Stimulated activated CD4-positive, alpha-beta T cell treated with anti-CD3 and anti-CD28 coated beads, TNF-alpha, amount 100 ng/mL, for 24 hours (primary cell): ENCODE measurements at places on chromosomes 12 and 14.

- DNase-seq = no peak
Observed at GRCh38 chr12:127448906-127449305, 818.1 kb upstream of the TMEM132C start.

- no peak for DNase-seq
Observed at GRCh38 chr12:130288691-130289090, 49.0 kb upstream of the PIWIL1 start.

DNA sequence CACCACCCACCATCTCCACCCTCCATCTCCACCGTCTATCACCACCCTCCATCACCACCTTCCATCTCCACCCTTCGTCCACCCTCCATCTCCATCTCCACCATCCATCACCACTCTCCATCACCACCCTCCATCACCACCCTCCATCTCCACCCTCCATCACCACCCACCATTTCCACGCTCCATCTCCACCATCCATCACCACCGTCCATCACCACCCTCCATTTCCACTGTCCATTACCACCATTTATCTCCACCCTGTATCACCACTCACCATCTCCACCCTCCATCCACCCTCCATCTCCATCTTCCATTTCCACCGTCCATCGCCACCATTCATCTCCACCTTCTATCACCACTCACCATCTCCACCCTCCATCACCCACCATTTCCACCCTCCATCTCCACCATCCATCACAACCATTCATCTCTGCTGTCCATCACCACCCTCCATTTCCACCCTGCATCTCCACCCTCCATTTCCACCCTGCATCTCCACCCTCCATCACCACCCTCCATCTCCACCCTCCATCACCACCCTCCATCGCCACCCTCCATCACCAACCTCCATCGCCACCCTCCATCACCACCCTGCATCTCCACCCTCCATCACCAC is 6.1 kb upstream of the CEP170B start:
- no peak for DNase-seq

GRCh38 chr14:103021684-103022001 is 35.7 kb downstream of the CDC42BPB start:
- DNase-seq = no peak

- no peak for DNase-seq
Observed at GRCh38 chr14:76599559-76600287, 161.5 kb upstream of the VASH1 start.

DNA sequence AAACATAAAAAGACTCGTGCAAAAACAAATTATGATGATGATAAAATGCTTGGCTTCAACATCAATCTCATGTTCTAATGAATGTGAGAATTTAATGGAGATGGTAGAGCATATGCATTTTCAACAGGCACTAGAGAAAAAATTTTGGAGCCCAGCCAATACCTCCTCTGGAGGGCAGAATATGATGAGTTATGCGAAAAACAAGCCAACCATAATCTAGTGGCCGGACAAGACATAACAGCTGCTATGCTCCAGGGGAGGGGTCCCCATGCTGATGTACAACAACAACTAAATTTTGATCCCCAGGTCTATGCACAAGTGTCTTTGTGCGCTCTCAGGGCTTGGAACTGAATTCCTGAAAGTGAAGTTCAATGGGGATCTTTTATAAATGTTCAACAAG is 1197.5 kb downstream of the LRFN5 start:
- DNase-seq = no peak
